ENCODE measurements at places on chromosomes 16 and 17.

- no peak for DNase-seq
These were observed 223.1 kb downstream of the SOX9 start for GRCh38 chr17:72343911-72344310.

DNA sequence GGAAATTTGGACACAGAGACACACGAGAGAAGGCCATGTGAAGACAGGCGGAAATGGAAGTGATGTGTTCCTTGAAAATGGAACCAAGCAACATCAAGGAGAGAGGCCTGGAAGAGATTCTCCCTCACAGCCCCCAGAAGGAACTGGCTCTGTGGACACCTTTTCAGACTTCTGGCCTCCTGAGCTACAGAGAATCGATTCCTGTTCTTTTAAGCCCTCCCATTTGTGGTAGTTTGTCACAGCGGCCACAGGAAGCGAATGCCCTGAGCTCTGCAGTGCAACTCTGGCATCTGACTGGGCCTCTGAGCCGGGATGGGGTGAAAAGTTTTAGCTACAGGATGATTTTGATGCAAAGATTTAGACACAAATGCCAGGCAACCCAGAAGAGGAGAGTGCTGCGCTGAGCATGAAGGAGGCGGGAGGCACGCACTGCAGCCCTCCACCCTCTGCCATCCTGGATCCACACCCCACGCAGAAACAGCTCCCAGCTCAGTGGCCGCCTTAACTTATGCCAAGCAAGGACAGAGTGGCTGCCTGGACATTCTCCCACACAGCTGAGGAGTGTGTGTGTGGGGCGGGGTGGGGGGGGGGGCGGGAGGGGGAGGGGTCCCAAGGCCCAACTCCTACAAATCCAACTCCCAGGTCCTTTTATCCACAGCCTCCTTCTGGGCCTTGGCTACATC, 2.2 kb downstream of the TIMP2 start:
- DNase-seq = no peak

- DNase-seq = no peak
These were observed 16.1 kb downstream of the TSC2 start for GRCh38 chr16:2063861-2064260.

GRCh38 chr17:81553018-81553615, 964 bp upstream of the FAAP100 start:
- peak; percentile 51 for DNase-seq

- no peak for DNase-seq
These were observed 542.1 kb downstream of the XYLT1 start for GRCh38 chr16:16928532-16929109.

GRCh38 chr16:54194334-54194743, 92.2 kb downstream of the IRX3 start:
- DNase-seq = no peak

DNA sequence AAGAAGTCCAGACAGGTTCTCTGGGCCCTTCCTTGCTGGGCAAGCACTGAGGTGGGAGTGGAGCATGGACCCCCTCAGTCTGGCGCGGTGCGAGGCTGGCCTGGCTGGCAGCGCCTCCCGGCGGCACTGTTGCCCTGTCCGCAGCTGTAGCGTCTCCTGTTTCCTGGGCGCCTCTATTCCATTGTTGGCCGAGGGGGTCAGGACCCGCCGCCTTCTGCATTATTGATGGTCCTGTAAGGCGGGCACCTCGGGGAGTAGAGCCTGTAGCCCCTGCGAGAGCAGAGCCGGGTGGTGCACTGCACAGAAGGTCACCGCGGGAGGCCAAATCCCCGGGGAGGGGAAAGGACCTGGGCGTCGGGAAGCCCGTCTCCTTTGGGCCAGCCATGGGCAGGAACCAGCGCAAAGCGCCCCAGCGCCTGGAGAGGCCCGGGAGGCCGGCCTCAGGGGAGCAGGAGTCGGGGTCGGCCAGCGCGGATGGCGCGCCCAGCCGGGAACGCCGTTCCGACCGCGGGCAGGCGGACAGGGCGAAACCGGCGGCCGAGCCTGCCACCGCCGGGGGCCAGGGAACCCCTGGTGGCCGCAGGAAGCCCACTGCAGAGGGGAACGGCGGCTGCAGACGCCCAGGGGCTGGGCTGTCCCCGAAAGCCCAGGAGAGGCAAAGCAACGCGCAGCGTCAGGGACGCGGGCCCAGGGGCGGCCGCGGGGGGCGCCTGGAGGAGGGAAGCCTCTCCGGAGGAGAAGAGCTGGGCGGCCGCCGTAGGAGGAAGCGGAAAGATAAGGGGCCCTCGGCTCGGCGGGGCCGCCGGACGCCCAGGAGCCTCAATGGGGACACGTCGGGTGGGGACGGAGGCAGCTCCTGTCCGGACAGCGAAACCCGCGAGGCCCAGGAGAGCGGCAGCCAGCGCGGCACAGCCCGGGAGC, at the start of gene MYO15B:
MYO15B (plus strand) TSS at position 126 of the 921 bp plus-strand sequence; CDS start at position 384, 258 bp downstream.
- DNase-seq = no peak

GRCh38 chr16:82623241-82623640, 3.5 kb upstream of the CDH13 start:
- no peak for DNase-seq

- DNase-seq = no peak
These were observed 213.2 kb downstream of the IRF8 start for GRCh38 chr16:86112178-86112577.

DNA sequence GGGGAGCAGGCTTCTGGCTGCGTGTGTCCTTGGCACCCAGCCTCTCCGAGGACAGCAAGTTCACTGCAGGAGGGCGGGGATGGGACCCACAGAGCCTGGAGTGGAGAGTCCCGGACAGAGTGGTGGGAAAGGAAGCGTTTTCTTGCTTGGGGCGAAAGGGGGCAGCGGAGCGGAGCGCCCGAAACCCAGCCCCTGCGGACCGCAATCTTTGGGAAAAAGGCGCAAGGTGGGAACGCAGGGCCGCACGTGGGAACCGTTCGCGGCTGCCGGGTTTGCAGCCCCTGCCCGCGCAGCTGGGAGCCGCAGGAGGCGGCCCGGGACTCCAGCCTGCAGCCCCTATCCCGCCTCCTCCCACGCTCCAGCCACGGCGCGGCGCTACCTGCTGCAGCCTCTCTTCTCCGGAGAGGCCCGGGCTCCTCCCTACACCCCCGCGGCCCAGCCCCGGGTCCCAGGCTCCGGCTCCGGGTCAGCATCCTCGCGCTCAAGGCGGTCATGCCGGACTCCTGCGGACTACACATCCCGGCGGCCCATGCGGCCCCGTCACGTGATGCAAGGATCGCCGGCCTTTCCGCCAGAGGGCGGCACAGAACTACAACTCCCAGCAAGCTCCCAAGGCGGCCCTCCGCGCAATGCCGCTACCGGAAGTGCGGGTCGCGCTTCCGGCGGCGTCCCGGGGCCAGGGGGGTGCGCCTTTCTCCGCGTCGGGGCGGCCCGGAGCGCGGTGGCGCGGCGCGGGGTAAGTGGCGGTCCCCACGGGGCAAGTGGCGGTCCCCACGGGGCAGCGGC, at the start of the genes NTHL1 and TSC2:
NTHL1 (minus strand) TSS at position 505 of the 786 bp plus-strand sequence; CDS start at position 494, 11 bp downstream.
TSC2 (plus strand) TSS at position 656 of the 786 bp plus-strand sequence. CDS start 631 bp downstream, outside the sequence.
- peak; percentile 81 for DNase-seq

DNA sequence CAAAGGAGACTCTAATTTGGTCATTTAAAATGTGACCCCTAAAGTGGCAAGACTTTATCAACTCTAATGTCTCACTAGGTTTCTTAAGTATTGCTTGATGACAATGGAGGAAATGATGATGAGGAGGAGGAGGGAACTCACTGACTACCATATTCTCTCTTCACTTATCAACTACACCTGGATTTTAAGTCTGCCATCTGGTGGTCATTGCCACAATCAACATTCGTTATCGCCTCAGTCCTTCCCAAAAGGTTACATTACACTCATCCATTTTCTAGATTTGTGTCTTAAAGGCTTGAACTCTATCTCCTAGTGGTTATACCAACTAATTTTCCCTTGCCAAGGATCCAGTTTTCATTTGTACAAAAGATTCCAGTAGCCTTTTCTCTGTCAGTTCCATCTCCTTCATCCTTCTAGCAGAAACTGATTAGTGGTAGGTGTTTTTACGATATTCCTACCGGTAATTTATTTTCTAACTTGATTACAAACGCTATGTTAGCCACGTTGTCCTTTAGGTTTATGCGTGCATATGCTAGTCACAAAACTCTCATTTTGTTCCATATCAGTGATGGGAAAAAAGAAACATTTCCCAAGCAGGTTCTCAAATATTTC, 114.6 kb upstream of the NOG start:
- DNase-seq = peak; percentile 2

DNA sequence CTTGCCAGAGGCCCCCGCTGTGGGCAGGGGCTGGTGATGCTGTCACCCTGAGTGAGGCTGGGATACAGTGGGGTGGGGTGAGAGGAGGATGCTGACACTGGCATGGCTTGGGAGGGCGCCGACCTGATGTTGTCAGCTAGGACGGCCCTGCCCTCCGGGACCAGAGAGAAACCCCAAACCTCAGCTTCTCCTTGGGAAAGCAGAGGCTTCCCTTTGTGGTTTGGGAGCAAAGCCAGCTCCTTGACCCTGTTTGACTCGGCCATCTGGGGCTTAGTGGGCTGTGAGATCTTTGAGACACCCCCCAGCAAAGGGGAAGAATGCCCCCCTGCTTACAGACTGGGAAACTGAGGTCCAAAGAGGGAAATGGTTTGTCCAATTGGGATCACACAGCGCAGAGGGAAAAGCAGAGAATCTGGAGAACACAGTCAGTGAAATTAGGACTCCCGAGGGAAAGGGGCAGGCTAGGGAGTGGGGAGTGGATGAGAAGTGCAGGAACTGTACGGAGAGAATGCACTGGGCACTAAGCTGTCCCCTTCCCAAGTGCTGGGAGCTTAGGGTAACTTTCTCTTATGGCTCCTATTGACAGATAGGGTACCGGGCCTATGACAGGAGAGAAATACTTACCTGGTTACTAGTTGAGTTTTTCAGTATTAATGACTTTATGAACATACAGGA, 40.7 kb upstream of the DLX4 start:
- DNase-seq = no peak

GRCh38 chr17:68460146-68460545, 2.9 kb upstream of the WIPI1 start:
- DNase-seq = no peak

DNA sequence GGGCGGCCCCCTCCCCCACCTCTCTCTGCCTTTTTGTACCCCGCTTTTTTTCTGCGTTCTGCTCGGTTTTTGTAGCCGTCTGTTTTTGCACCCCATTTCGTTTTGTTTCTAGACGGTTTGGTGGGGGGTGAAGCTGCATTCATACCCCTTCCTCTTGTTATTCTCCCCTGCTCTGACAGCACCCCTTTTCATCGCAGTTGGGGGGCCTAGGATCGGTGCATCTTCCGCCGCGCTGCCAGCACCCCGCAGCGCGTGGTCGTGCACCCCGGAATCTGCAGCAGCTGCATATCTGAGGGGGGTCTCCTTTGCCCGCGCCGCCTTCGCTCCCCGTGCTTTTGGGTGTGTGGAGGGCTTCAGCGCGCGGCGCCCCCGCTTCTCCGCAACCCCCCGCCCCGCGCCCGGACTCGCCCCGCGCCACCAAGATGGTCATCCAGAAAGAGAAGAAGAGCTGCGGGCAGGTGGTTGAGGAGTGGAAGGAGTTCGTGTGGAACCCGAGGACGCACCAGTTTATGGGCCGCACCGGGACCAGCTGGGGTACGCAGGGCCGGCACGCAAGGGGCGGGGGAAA, 455 bp downstream of the ATP1B2 start:
- DNase-seq = no peak

DNA sequence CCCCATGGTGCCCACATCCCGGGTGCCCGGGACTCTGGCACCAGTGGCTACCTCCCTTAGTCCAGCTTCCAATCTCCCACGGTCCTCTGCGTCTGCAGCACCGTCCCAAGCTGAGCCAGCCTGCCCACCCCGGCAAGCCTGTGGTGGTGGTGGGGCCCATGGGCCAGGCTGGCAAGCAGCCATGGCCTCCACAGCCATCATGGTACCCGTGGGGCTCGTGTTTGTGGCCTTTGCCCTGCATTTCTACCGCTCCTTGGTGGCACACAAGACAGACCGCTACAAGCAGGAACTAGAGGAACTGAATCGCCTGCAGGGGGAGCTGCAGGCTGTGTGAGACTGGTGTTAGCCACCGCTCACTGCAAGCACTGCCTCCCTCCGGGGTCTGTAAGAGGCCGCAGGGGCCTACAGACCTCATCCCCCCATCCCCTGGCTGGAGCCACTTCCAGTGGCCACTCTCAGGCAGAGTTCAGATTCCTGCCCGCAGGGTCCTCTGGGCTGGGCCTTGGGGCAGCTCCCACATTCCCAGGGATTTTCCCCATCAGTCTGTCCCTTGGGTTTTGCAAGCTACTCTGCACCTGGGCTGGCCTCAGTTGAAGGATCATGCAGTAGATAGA, 3.9 kb upstream of the SETD1A start:
- DNase-seq = peak; percentile 32

GRCh38 chr16:57998486-57998885, 2.0 kb downstream of the ZNF319 start:
- DNase-seq = no peak

DNA sequence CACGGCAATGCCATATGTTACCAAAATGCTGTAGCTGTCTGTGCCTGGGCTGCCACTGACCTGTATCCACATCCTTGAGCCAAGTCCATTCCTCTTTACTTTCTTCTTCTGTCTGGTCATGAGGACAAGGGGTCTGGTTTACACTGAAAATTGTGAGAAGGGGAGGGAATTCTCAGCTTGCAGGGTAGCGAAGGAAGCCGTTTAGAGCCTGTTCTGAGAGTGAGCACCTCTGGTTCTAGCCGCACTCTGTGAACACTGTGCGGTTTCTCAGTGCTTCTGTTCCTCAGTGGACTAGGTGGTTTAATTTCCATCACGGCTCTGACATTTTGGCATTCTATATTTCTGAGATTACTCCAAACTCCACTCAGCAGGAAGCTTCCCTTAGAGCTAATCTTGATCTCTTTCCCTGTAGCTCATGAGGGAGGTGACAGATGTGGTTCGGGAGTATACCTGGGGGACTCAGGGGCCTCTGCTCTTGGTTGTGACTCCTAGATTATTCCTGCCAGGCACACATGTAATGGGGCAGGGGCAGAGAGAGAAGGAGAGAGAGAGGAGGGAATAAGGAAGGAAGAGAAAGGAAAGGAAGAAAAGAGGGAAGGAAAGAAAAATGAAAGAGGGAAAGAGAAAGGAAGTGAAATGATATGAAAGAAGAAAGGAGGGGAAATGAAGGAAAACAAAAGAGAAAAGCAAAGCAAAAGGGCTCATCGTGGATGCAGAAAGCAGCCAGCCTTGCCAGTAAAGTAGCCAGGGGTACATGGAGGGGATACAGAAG, 14.2 kb upstream of the TBX21 start:
- DNase-seq = no peak

DNA sequence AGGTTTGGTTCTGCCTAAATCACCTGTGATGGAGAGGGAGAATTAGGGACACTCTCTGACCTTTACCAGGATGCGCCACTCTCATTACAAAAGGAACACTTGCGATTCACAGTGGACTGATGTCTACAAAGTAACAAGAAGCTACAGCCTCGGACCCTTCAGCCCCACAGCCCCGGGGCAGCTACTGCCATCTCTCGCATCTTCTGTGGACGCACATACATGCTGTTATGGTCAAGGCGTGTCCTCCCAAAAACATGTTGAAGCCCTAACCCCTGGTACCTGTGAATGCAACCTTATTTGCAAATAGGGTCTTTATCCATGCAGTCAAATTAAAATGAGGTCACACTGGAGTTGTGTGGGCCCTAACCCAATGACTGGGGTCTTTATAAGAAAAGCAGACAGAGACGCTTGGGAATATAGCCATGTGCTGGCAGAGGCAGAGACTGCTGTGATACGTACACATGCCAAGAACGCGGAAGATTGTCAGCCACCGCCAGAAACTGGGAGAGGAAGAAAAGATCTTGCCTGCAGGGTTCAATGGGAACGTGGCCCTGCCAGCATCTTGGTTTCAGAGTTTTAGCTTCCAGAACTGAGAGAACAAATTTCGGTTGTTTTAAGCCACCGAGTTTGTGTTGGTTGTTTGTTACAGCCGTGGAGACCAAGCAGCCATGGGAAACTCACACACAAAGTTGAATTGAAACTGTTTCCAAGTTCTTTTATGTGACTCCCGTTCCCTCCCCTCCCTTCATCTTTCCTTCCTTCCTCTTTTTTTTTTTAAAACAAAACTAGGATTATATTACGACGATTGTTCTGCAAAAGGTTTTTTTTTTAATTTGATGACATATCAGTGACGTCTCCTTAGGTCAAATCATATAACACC, 23.1 kb downstream of the ATP2C2 start:
- DNase-seq = no peak
